Upper lobe of right lung (tissue), 1 donor: ENCODE measurements at places on chromosomes 7 and 10. TPM values are rescaled to one million over a fixed set of nuclear protein-coding genes. Genes with fewer than 3 reads are reported as not detected.

GRCh38 chr10:111488668-111489067 lies 411.8 kb downstream of the ADRA2A start:
- DNase-seq: no peak

DNA sequence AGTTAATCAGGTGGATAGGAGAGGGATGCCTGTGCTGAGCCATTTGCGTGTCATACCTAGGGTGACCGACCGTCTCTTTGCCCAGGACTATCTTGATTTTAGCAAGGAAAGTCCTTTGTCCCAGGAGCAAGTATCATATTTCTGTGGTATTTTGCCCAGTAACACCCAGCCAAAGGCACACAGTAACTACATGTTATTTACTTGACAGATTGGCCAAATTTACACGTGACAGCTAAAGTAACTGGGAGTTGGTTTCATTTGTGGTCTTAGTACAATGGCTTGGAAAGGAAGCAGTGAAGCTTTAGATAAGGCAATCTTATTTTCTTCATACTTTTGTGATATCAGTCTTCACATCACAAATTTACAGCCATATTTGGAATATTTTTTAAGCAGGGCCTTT lies 142.1 kb downstream of the JCAD start:
- no peak for DNase-seq

- no peak for DNase-seq
These were observed 239.5 kb downstream of the PLXNA4 start for GRCh38 chr7:132336797-132337196.

DNA sequence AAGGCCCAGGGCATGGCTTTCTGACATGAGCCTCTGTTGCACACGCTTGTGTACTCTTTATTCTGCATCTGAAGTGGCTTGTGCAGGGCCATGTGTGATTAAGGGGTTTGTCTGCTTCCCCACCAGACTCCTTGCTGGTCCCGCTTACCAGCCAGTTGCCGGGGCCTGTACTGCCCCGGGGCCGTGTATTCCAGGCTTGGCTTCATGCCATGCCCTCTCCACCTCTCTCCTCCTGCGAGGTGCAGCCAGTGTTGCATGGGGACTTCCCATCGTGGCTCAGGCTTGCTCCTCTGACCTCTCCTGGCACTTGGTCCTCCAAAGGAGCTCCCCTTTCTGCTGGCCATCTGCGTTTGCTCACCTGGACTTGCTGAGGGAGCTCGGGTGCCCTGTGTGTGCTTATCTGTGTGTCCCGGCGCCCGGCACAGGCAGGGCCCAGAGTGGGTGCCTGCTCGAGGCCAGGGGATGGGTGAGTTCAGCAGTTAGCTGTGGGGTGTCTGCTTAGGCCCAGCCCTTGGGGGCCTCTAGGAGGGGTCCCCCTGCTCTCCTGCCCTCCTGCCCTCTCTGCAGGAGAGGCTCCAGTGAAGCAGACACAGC lies 11.0 kb upstream of the C10orf143 start:
- DNase-seq: peak; percentile 53

DNA sequence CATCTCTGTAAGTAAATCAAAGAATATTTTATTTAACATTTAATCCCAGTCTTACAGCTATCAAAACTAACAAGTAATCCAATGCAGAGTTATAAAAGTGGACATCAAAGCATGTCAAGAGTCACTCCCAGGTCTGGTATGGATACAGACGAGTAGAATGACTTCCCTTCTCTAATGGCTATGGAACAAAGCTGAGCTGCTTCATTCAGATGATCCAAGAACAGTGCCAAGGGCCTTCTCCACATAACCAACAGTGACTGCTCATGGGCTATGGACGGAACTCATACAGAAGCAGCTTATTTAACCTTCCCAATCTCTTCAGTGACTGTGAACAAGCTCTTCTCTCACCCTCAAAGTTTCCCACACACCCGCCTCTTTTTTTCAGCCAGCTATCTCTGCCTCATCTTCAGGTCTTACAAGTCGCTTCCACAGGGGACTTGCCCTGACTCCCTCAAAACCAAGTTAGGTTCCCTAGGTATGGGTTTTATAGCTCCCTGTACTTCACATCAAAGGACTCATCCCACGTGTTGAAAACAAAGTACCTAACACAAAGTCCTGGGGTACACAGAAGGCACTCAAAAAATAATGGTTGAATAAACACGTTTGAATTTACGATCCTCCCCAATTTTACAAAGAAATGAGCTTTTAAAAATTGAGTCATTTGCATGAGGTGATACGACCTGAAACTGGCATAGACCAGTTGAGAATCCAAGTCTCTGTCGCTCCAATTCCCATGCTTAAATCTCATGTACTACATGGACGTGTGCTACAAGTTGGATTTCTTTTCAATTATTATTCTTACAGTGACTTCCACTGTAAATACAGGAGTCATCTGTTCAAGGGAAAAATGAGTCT lies 3.1 kb downstream of the USP6NL start:
- no peak for DNase-seq

Gene PIP
- total RNA-seq: not detected

Gene GPR26
- total RNA-seq: not detected
